Substantia nigra (tissue), 51 donors: ENCODE measurements at places on chromosomes 1 and 21.

DNA sequence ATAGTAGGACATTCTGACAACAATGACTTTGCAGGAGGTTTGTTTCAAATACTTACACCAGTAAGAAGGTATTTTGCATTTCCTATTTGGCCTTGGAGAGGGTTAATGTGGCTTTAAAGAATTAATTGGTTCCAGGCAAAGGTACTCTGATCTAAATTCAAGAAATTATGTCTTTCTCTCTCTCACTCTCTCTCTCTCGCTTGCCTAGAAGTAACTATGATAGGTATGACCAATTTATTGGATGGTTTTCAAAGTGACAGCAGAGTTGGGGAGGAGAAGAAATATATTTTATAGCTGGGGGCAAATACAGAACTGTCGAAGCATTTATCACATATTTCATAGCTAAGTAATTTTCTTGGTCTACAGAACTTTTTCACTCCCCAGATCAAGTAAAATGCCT is 116.0 kb downstream of the ATP6V1G3 start:
- no peak for DNase-seq

DNA sequence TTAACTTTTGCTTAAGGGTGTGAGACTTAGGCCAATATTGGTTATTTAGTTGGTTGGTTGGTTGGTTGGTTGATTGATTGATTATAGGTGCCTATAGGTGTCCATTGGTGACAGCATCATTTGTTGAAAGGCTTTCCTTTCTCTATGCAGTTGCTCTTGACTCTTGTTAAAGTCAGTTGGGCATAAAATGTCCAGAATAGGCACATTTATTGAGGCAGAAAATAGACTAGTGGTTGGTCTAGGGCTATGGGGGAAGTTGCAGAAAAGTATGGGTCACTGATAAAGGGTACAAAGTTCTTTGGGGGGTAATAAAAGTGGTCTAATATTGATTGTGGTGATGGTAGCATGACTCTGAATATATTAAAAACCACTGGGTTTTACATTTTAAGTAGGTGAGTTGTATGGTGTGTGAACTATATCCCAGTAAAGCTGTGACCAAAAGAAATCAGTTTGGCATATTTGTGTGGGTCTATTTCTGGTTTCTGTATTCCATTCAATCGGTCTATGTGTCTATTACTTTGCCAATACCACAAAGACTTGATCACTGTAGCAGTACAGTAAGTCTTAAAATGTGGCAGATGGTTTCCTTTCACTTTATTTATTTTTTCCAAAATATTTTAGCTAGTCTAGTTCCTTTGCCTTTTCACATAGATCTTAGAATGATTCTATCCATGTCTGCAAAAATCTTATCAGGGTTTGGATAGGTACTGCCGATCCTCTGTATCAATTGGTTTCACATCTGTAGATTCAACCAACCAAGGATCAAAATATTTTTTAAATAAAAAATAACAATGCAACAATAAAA is 63.0 kb downstream of the ATP1A1 start:
- no peak for DNase-seq

- no peak for DNase-seq
Measured at GRCh38 chr1:44707959-44708831, 22.8 kb downstream of the RNU5D-1 start.

DNA sequence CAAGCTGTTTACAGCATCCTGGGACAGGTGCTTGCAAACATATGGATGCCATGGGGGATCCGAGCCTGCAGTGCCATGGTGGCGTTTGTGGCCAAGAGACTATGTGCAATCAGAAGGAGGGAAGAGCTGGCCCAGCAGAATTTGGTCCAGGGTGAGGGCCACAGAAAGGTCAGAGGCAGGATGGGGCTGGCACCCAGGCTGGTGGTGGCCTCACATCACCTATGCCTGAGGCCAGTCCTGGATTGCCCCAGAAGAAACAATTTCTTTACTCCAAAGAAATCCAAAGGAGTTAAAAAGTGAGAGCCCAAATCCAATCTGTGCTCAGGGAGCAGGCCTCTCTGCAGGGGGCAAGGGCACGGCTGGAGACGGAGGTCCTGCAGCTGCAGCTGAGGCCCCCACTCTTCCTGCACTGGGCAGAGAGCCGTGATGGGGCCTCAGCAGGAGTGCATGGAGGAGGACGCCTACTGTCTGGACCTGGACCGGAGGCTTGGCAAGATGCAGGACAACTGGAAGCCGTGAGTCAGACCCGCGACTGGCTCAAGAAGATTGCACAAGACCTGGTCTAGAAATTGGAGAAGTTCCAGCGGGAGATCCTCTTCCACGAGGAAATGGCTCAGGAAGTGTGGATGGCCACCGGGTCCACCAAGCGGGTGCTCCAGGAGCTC is 163.5 kb downstream of the RYR2 start:
- no peak for DNase-seq

DNA sequence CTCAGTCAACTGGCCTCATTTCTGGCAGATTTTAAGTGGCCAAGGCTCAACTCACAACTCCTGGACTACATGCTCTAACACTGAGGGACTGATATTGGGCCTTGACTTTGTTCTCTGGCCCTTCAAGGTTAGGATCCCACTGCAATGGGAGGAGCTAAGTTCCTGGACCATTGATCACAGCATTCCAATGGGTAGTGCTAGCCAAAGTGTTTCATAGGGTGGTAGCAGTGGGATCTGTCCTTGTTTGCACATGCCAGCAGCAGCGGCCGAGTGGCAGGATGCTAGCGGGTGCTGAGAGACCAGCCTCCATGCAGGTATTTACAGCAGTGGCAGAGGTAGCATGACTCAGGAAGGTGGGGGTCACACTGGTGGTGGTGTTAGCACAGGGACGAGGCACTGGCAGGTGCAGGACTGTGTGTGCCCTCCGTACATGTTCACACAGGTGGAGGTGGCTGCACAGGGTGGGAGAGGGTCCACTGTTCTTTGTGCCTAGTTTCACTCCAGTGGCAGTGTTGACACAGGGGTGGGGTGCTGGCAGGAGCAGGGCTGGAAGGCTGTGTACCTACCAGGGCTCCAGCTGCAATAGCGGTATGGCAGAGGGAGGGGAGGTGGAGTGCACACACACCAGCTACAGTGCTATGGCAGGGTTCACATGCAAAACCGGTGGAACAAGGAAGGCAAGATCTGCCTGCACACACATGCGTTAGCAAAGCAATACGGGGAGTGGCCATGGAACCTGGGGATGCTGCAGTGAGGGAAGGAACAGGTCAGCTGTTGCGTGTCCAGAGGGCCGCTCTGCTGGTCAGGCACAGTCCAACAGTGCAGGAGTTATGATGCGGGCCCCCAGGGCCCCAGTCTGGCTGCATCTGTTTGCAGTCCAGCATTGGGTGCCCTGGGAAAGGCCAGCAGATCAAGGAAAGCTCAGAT is 51.7 kb downstream of the COL24A1 start:
- no peak for DNase-seq

DNA sequence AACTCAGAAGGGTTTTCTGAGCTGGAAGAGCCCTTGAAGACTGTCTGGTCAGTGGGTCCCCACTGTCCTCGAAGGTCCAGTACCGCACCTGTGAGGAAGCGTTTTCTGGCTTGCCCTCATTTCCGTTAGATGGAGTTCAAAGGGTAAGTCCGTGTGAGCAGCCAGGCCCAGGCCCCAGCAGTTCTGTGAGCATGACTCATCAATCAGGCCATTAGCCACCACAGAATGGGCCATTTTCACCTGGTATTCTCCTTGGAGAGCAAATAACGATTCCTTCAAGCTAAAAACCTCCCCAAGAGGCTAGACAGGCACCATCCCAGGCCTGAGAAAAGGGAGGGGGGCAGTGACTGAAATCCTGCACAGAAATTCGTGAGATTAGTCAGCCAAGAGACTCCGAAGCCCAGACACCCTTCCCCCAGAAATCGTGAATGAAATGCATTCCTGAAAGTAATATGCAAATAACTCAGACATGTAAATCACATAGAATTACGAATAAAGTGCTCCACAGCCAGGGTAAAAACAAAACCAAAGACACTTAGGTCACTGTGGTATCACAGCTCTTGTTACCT is 66.0 kb downstream of the BCAR3 start:
- DNase-seq = no peak

DNA sequence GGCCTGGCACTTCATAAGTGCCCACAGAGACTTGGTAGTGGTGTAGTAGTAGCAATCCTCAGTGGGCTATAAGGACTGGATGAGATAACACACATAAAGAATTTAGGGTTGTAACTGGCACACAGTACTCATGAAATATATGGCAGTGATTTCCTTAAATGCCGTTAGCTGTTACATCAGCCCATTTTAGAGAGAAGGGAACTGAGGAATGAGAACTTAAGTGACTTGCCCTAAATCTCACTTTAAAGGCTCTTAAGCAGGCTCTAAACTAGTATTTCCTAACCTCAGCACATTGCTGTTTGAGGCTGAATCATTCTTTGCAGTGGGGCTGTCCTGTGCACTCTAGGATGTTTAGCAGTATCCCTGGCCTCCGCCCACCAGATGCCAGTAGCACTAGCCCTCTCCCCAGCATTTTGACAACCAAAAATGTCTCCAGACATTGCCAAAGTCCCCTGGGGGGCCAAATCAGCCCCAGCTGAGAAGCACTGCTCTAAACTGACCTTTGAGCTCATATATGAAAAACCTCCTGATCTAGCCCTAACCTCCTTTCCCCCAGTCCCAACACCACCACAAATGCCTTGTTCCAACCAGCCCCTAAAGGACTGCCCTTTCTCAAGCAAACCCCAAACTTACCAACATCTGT is 11.6 kb downstream of the CAMK2N1 start:
- DNase-seq = no peak

GRCh38 chr1:232697187-232697822 is 67.4 kb upstream of the SIPA1L2 start:
- DNase-seq = no peak

DNA sequence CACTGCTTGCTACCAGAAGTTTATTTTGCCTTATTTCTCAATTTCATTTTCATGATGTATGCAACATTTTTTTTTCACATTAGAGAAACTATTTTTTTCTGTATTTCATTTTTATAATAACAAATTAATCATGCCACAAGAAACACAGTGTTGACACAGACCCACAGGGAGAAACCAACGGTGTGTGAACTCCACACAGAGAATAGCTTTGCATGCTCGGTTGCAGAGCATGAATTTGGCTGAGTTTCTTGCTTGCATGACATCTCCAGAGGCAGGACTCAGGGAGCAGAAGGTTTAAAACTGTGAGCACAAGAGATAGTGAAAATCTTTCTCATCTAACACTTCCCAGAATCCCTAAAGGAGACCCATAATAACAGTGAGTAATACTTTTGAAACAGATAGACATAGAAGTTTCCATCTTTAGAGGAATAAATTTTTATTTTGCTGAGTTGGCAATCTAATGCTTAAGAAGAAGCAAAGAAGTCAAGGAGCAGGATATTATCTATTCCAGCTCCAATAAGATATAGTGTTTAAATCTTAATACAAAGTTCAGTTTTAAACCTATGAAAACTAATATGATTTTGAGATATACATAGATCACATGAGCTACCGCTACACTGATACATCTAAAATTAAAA is 890.9 kb downstream of the MRPL39 start:
- no peak for DNase-seq

DNA sequence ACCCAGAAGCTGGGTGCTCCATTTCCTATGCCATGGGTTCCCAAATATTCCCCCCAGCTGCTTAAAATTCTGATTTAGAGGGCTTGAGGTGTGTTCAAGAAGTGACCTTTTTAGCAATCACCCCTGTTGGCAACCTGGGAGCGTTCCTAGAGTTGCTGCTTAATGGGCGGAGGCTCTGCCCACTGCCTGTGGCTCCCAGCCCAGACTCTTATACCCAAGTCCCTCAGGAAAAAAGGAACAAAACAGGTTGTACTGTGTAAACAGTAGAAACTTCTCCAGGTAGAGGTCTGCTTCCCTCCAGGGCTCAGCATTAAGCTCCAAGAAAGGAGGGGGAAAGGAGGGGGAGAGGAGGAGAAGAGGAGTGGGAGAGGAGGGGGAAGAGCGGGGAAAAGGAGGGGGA is 14.6 kb upstream of the TENT5C start:
- no peak for DNase-seq

DNA sequence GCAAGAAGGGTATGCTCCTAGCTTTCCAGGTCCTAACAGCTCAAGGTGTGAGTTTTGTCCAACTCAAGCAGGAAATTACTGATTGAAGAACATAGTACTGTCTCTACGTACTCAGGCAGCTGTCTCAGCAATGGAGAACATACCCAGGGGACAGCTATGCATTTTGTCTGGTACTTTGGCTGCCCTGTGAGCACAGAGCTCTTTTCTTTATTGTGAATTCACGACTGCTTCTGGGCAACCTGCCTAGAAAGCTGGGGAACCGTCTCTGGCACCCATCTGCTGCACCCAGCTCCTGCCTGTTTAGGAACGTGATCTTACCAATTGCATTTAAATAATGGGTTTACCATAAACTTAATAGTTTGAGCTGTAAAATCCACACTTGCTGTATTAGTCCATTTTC is 258.1 kb downstream of the HHAT start:
- DNase-seq = peak; percentile 51

- no peak for DNase-seq
Measured at GRCh38 chr1:1348420-1349255, 580 bp downstream of the DVL1 start.

DNA sequence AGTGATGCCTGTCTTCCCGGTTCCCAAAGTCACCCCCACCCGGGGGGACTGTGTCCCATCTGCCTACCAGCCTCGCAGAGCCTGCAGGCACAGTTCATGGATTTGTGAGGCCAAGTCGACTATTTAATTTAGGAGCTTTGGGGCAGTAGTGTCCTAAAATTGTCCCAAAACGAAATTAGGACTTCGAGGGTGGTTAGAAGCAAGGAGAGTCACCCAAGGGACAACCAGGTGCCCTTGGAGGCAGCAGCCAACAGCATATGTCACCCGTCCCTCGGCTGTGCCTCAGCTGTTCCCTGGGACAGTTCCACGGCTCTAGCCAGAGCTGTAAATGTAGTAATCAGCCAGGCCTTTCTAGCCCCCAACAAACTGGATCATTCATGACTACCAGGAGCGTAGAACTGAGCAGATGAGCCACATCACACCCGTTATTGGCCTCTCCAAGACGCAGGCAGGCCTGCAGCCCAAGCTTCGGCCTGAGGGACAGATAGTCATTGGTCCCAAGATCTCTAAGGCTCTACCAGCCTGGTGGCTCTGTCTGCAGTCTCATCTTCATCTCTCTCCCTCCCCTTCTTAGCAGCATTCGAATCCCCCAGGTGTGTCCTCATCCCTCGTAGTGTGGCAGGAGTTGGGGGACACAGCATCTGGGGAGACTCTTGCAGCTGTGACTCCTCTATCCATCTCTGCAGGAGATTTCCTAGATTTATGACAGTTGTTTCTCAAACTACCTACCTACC is 2.9 kb downstream of the PAX7 start:
- DNase-seq = no peak

GRCh38 chr1:213622365-213623063 is 365.3 kb upstream of the PROX1 start:
- no peak for DNase-seq
